HTR-8/SVneo (cell line): ENCODE measurements at places on chromosomes 7 and 10.

DNA sequence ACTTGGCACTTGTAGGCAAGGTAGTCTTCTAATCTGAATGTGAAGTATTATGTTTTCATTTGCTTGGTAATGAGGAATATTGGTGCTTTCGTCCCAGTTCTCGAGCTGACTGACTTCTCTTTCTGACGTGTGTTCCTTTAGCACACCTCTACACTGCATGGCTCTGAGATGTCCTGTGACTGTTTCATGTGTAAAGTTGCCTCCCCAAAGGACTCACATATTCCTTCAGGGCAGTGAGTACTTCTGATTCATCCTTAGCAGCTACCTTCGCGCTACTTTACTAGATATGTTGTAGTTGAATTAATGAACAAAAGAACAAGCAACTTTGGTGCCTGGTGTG lies 113.7 kb downstream of the EGFR start:
- DNase-seq: no peak

- no peak for DNase-seq
These were observed 20.0 kb downstream of the RBM17 start for GRCh38 chr10:6108631-6109443.

DNA sequence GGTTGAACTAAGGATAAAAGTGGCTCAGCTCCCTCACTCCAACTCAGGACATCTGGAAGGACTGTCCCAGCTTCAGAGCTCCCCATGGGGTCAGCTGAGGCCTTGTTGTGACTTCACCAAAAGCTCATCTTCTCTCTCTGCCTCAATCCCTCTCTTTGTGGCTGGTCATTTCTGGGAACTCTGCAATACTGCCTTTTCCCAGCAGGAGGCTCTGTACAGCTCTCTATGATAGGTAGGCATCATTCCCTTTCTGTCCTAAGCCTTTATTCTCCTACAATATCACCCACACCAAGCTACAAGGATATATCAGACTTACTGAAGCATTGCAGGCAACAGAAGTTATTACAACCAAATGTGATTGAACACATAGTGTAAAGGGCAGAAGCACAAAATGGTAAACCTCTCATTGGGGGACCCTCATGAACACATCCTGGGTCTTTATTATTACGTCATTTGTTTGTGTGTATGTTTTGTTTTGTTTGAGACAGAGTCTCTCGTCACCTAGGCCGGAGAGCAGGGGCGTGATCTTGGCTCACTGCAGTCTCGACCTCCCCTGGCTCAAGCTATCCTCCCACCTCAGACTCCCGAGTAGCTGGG lies 36.7 kb upstream of the PRPS1L1 start:
- no peak for DNase-seq

GRCh38 chr10:48289501-48290238 lies 15.2 kb upstream of the FRMPD2 start:
- peak; percentile 56 for DNase-seq

GRCh38 chr7:69047151-69047754 lies 551.0 kb upstream of the AUTS2 start:
- DNase-seq: no peak

GRCh38 chr10:1379601-1380000 lies 323.4 kb downstream of the WDR37 start:
- no peak for DNase-seq

DNA sequence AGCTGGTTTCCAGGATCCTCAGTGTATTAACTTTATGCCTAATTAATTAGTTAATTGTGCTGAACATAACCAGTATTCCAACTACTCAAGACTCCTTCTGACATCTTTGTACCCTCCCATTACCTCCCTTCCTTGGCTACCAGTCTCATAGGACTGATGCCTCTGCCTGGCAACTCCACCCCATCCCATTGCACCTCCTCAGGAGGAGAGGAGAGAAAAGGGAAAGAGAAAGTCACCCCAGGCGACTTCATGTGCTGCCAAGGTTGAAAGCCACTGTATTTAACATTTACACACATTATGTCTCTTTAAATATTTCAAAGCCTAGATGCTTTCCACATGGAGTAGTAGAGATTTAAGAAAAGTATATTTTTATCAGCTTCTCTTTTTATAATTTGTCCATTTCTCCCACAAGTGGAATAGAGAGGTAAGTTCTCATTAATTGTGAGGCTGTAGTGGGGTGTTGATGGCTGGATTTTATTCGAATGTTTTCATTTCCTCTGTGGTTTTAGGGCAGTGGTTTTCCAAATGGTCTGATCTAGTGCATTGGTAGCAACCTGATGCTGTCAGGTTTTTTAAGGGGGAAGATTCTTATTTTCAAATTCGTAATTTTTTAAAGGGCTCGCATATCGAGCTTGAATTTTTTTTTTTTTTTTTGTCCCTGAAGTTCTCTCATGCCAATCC lies 148.0 kb downstream of the BICC1 start:
- DNase-seq: no peak

- no peak for DNase-seq
These were observed 2.9 kb upstream of the SGPL1 start for GRCh38 chr10:70812814-70813213.

- no peak for DNase-seq
These were observed 9.1 kb upstream of the IDI2 start for GRCh38 chr10:1034758-1035157.

DNA sequence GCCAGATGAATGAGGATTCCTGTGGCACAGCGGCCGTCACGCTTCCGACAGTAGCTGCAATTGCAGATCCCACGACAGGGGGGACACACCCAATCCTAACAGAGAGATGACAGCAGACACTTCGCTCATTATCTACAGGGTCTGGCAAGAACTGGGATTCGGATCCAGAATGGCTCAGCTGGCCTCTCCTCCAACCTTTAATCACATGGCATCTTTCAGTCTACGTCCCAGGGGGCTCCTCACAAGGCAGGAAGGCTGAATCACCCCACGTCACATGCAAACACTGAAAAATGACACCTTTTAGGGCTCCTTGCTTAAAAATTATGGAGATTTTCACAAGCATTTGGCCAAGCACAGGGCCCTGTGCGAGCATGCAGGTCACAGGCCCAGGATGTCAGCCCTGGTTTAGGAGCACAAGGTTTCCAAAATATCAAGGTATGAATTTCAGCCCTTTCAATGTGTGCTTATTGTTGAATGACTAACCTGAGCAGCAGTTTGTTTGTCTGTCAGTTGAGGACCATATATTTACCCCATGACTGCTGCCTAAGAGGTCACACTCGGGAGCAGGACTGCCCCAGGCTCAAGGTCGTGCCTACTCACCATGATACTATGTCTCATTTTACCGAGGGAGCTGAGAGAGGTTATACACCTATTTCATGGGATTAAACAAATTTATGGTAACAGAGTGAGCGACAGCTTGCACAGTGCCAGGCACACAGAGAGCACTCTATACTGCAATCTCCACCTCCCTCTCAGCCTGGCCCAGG lies 42.5 kb downstream of the CDCA7L start:
- DNase-seq: no peak

- DNase-seq: peak; percentile 7
These were observed 780 bp downstream of the ALDH18A1 start for GRCh38 chr10:95655571-95656290.

DNA sequence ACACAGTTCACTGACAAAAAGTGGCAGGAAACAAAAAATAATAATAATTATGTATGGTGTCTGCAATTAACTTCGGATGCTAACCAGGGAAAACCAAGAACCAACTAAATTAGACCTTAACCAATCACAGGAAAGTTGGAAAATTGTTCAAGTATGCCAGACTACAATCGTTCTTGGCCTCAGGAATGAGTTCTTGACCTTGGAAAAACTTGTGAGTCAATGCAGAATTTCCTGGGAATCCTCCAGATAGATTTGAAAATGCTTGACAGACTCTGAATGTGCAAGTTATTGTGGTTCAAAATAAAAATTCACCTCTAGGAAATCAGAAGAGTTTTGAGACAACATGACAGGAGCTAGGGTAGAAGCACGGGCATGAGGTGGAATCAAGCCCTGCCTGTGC lies 171.5 kb downstream of the C7orf25 start:
- no peak for DNase-seq

DNA sequence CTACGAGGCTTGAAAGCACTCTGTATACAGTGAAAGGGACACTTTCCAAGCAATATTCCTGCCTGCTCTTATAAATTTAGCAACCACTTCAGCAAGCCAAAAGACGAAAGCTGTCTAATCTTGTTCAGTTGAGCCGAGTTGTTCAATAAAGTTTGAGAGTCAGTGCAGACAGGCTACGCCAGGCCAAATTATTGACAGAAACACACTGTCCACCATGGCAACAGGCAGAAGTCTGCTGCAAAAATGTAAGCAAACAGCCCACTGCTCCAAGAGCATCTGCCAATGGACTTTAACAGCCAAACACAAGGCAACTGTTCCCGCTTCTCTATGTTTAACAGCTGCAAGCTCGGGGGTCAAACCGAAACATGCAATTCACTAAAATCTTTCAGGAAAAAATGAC lies 85.7 kb downstream of the GLI3 start:
- DNase-seq: no peak
